ENCODE measurements at places on chromosomes 16 and 17.

DNA sequence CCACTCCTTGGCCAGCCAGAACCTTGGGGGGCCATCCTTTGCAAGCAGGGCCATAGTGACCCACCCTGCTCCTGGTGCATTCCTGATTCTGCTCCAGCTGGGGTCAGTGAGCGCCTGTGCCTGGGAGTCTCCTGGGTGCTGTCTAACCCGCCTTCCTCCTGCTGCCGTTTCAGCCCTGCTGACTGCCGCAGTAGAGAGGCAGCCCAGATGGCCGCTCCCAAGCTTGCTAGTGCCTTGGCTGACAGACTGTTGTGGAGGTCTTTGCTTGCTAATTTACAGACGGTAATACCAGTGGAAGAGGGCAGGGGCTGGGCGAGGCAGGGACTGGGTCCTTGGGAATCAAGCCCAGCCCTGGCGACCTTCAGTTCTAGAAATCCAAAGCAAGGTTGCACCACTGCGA is 99.6 kb downstream of the SOCS1 start:
- DNase-seq: no peak

GRCh38 chr17:48559840-48560817 is 15.2 kb upstream of the HOXB2 start:
- DNase-seq: no peak

DNA sequence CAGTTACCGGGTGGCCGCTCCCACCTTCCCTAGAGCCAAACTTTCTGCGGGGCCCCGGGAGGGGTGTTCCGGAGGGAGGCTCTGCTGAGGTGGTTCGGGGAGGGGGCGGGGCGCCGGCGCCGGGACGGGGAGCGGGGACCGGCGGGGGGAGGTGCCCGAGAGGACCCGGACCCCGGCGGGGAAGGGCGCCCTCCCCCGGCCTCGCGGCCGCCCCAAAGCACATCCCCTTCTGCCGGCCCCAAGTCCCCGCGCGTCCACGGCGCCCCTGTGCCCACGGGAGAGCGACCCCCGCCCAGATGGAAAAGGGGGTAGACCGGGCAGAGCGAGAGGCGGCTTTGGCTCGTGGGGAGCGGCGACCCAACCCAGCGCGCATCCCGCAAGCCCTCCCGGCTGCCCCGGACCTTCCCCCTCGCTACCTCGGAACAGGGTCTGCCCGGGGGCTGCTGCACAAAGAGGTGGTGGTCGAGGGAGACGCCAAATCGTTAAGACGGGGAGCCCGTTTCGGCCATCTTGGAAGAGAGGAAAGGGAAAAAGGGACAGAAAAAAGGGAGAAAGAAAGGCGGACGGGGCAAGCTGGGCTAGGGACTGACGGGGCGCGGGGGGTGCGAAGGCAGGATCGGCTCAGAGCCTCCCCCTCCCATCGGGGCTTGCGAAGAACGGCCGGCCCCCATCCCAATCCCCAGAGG is 530 bp downstream of the PCGF2 start:
- DNase-seq: no peak

GRCh38 chr16:89506113-89506504 is 2.1 kb upstream of the SPG7 start:
- DNase-seq: no peak

GRCh38 chr17:10518271-10519037 is at the start of gene MYH1:
Gene MYH1 (minus strand): TSS chr17:10518542. CDS start chr17:10516642, 1,900 bp downstream.
- DNase-seq: no peak

DNA sequence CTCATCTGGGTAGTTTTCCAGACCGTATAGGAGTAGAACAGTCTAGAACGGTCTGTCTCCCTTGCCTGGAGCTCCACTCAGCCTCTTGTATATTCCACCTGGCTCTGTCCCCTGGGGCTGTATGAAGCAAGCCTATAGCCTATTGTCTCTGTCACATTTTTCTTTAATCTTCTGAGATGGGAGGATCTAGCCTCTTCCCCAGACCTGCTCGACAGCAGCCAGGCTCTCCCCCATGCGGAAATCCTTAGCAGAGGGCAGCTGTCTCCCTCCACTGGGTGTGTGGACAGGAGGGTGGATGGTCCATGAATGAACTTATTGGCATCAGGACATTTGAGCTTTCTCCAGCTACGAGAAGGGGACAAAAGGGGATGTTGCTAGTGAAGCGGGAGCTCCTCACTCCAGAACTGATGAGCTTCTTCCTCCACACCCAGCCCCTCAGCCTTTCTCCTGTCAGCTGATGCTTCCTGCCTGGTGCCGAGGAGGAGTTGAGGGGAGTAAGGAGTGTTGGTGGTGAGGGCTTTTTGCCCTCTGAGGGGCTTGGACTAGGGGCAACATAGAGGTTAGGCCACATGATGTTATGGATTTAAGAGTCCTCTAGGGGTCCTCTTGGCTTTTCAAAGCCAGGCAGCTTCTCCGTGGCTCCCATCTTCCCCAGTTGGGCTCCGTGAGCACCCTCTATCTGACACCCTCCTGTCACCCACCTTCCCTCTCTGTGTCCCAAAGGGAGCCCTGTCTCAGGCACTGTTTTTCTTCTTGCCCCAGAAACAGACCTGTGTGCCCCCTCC is 28.0 kb downstream of the ARHGAP23 start:
- no peak for DNase-seq

GRCh38 chr17:18182110-18182977 is 1.3 kb upstream of the ALKBH5 start:
- DNase-seq: no peak

DNA sequence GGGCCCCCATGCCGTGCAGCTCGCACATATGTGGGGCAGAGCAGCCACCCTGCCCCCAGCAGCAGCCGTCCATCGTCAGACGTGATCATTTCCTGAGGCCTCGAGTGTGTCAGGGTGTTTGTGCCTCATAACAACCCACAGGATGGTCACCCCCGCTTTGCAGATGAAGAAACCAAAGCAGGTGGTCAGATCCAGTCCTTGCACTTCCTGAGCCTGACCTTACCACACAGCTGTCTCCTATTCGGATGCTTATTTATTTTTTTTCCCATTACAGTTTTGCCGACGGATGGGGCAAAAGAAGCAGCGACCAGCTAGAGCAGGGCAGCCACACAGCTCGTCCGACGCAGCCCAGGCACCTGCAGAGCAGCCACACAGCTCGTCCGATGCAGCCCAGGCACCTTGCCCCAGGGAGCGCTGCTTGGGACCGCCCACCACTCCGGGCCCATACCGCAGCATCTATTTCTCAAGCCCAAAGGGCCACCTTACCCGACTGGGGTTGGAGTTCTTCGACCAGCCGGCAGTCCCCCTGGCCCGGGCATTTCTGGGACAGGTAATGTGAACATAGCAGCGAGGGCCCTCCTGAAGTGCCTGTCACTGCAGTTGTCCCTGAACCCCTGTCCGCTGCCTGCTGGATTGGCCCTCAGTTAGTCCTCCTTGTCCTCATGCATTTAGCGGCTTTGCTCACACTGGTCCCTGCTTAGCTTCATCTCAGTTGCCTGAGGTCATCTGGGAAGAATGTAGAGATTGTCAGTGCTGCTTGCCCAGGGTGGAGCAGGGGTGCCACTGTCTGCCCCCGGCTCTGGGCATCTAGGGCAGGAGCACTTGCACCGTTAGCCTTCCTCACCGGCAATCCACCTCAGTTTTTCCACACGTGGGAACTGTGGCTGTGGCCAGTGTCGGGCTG is 1.4 kb downstream of the MPG start:
- no peak for DNase-seq

- no peak for DNase-seq
Measured at GRCh38 chr16:19980632-19981265, 92.9 kb downstream of the GPR139 start.

DNA sequence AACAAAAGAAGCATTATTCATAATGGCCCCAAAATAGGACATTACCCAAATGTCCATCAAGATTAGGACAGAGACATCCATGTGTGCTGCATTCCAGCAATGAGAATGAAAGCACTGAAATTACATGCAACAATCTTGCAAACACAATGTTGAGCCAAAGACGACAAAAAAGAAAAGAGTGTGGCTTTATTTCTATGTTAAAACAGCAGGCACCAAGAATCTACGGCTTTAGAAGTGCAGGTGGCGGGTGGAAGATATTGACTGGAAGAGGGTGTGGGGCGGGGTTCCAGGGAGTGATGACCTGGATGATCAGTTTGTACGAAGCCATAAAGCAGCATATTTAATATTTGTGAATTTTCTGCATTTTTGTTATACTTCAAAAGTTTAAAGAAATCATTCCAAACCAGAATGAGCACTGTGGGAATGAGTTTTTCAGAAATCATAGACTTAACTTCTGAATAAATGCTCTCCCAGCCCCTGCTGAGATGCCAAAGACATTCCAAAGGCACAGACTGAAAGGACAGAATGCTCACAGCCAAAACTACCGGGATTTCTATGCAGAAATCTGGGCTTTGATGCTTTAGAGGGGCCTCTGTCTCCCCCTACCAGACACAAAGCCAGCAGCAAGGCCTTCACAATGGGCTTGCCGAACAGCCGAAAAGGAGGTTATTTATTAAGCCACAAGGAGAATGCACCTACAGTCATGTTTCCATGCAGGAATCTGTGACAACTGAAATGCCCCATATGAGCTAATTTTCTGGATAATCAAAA is 361.6 kb downstream of the GRIN2A start:
- DNase-seq: no peak

- peak; percentile 45 for DNase-seq
Measured at GRCh38 chr17:79087428-79088143, 13.0 kb downstream of the ENGASE start.

- no peak for DNase-seq
Measured at GRCh38 chr17:9284884-9285283, 263.6 kb downstream of the NTN1 start.

DNA sequence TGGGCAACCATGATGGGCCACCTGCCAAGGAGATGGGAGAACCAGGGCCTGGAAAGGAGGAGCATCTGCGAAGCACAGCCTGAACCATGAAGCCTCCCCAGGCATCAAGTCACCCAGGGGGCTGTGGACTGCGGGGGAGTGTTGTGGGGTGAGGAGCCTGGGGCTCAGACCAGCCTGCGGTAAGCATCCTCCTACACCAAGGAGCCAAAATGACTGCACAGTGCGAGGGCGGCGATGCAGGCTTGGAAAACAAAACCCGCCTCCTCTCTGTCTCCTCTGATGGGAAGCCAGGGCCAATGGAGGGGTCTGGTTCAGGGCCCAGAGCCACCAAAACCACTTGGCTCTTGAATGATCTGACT is 18.1 kb upstream of the MAF start:
- no peak for DNase-seq

DNA sequence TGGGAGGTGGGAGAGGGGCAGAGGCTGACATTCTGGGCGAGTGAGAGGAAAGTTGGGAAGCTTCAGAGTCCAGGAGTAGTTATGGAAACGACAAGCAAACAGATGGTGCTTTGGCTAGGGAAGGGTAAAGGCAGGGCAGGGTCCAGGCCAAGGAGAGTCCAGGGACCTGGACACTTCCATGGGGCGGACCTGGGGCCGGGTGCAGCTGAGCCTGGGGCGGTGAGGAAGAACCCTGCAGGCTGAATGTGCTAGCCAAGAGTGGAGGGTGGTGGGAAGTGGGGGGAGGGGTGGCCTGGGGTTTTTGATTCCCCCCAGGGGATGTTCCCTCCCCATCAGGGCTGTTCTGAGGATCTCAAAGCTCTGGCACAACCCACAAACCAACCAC is 2.6 kb downstream of the PPP1R9B start:
- DNase-seq: no peak

DNA sequence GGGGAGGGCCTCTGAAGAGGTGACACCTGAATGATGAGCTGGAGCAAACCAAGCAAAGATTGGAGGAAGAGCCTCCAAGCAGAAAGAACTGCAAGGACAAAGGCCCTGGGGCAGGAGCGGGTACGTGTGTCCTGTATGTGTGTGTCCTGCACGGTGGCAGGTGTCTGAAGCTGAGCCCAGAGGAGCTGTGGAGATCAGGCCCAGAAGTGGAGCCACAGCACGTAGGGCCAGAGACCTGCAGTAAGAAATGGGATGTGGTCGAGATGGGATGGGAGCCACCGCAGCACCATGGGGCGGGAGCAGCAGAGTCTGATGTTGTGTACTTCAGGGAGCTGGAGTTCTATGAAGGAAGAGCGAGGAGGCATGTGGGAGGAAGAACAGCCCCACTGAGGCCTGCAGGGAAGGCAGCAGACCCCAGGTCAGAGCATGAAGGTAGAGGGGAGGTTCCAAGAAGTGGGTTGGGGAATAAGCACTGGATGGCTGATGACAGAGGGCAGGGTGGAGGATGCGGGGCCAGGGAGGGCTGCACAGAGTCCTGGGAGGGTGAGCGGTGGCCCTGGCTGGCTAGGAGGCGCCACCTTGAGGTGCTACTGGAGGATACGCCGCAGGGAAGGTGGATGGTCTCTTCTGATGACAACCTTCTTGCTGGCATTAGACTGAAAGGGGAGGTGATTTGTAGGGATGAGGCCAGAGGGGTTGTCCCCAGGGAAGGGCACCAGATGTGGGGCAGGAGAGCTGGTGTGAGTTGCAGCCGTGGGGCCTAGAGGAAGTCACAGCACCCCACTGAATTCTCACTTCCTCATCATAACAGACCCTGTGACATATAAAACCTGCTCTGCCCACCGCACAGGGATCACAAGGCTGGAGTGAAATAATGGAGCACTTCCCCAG is 10.6 kb upstream of the CETP start:
- no peak for DNase-seq

DNA sequence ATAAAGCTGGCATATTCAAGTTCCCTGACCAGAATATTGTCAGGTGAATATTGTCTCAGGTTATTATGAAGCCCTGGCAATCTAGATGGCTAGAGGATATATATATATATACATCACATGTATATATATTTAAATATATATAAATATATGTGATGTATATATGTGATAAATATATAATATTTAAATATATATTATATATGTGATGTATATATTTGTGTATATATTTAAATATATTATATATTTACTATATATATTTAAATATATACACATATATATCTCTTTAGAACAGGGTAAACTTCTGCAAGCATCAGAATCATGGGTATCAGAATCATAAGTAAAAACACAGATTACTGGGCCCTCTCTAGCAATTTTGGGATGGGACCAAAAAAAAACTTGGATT is 112.6 kb downstream of the CDH8 start:
- no peak for DNase-seq

DNA sequence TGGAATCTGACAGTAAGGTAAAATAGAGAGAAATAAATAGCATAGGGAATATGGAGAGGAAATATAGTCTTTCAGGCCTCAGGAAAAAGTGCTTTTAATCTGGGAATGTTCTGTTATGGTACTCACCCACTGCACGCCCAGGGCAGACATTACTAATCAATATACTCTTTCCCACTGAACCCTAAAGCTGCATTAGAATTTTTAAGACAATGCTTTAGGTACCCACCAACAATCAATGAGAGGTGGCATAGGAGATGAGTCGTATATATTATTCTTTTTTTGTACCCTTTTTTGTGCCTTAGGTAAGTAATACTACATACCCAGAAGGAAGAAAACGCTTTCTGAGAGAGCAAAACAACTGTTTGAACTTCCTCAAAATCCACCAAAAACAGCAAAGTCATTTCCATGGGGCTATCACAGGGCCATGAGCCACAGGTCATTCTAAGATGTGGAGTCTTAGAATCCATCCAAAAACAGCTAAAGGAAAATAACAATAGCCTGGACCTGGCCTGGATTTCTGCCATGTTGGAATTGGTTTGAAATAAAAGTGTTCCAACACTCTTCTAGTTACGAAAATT is 542.1 kb downstream of the XYLT1 start:
- no peak for DNase-seq

DNA sequence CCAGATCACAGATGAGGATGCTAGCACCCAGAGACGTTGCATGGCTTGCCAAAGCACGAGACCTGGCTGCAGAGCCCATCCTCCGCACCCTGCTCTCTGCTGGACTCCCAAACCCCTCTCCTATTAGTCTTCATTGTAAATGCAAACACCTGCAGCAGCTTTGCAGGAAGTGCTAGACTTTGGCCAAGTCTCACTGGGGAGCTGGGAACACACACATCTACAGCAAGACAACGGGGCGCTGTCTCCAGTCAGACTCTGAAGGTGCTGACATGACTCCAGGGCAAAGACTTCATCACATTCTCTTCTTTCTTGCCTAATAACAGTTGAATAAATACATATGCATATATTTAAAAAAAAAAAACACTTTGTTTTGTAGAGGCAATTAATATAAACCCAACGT is 43.8 kb downstream of the CYTH1 start:
- DNase-seq: no peak
